Right lobe of liver (tissue), 6 donors: ENCODE measurements at places on chromosomes 12 and 14. TPM values are rescaled to one million over a fixed set of nuclear protein-coding genes. Genes with fewer than 3 reads are reported as not detected.

GRCh38 chr12:57320639-57321038, 69.7 kb upstream of the STAC3 start:
- DNase-seq: no peak

The MAP3K9 gene
- total RNA-seq: 2.9 TPM

- no peak for DNase-seq
Observed at GRCh38 chr14:24483604-24484252, 24.3 kb downstream of the CMA1 start.

GRCh38 chr12:4720637-4720995, 416 bp downstream of the GALNT8 start:
- DNase-seq: no peak

- DNase-seq: no peak
Observed at GRCh38 chr14:21069388-21070082, 569 bp upstream of the ARHGEF40 start.

GRCh38 chr12:115864396-115864795, 413.1 kb downstream of the MED13L start:
- DNase-seq: no peak

DNA sequence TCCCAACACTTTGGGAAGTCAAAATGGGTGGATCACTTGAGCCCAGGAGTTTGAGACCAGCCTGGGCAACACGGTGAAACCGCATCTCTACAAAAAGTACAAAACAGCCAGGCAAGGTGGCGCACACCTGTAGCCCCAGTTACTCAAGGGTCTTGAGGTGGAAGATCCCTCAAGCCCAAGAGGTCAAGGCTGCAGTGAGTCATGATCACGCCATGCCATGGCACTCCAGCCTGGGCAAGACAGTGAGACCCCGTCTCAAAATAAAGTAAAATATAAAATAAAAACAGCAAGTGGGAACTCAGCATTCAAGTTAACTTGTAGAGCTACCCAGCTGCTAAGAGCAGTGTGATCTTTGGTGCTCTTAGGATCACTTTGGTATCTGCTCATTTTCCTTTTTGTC, 12.7 kb downstream of the RFC5 start:
- DNase-seq: no peak

DNA sequence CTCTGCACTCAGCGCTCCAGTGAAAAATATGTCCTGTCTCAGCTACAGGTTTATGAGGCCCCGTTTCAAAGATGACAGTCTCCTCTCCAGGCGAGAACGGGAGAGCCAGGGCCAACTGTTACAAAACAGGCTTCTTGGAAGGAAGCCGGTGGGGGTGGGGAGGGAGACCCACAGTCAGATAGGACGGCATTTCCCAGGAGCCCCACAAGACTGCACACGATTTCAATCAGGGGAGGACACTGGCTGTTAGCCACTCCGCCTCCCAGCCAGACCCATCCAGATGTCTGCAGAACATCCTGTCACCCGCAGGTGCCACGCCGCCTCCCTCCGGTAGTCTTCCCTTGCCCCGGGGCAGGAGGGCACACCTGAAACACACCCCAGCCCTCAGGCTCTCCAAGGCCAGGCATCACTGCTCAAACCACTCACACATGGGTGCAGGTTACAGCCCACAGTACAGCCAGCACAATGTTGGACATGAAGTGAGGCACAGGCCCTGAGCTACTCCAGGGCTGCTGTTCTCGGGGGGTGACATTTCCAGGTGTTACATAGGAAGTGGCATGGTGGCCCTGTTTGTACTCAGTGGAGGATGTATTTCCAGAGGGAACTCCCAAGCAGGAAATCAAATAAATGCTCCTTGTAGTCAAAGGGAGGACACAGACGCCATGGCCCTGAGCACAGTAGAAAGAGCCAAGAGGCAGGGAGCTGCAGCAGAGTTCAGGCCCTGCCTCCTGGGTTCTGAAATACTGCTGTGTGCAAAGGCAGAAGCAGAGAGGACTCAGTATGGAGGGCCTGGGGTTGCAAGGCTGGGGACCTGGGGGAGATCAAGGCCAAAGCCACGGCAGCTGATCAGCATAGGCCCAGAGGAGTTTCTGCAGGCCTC, 138.1 kb downstream of the BCL11B start:
- no peak for DNase-seq

GRCh38 chr14:102878970-102879460, 43.4 kb upstream of the AMN start:
- no peak for DNase-seq

GRCh38 chr14:68312884-68313610, 479.8 kb downstream of the ZFP36L1 start:
- no peak for DNase-seq

- DNase-seq: no peak
Observed at GRCh38 chr14:83714151-83714550, 1815.8 kb upstream of the FLRT2 start.

GRCh38 chr14:64971943-64972791, at the start of gene RAB15:
Gene RAB15, minus strand, starts transcription at chr14:64972336. Its CDS starts 260 bp downstream, at chr14:64972076.
- DNase-seq: no peak

GRCh38 chr12:96247563-96247962, 53.4 kb downstream of the ELK3 start:
- no peak for DNase-seq

The CLEC4D gene
- 0.16 TPM for total RNA-seq

DNA sequence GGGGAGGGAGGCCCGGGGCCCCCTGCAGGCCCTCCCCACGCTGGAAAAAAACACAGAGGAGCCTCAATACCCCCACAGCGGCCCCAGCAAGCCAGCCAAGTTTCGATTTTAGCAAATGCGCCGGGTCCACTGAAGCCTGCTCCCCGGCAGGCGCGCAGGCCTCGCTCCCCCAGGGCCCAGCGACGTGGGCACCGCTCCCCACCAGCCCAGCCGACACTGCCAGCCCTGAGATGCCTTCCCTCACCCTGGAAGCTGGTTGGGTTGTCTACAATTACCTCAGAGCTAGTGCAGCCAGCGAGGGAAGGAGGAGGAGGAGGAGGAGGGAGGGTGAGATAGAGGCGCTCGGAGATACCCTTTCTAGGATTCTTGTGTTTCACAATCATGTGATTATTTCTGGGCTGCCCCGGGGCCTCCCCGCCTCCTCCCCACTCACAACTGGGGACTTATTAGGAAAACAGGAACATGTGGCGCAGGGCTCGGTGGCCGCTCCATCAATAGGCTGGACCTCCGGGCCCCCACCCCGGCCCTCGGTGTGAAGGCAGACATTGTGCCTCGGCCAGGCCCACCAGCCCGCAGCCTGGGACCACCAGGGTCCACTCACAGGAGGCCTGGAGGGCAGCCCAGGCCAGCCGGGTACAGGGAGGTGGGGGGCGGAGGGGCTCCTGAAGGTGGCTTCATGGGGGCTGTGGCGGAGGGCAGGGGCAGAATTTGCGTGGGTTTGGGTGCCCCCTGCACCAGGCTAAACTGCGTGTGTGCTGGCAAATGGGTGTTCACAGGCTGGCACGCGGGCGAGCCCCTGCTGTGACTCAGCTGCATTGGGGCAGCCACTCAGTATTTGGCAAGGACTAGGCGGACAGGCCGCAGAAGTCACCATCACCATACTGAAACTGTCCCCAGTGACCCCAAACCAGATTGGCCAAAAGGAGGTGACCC, 109.9 kb downstream of the NCOR2 start:
- no peak for DNase-seq

- no peak for DNase-seq
Observed at GRCh38 chr12:104769144-104769561, 188.9 kb downstream of the SLC41A2 start.

The OGFOD2 gene
- 17.1 TPM for total RNA-seq

GRCh38 chr14:49220492-49220891, 365.7 kb downstream of the RPS29 start:
- no peak for DNase-seq

The CFAP54 gene
- total RNA-seq: 0.09 TPM

The GLIPR1L1 gene
- total RNA-seq: not detected
